Esophagus squamous epithelium (tissue), 5 donors: ENCODE measurements at places on chromosomes 6 and 20.

- no peaks in the 10 kb centered on the region for H3K27me3 ChIP-seq
- H3K27ac ChIP-seq, result no peak overlapping the region
- H3K36me3 ChIP-seq, result no peaks in the 10 kb centered on the region
- DNase-seq, result no peak
- H3K4me3 ChIP-seq, result no peak overlapping the region
These were observed 98.5 kb upstream of the SCGN start for GRCh38 chr6:25553502-25553901.

- H3K4me1 ChIP-seq, result no peaks in the 10 kb centered on the region
- no peak for DNase-seq
- H3K36me3 ChIP-seq, result no peaks in the 10 kb centered on the region
- no peaks in the 10 kb centered on the region for H3K27me3 ChIP-seq
- H3K27ac ChIP-seq, result no peak overlapping the region
These were observed 191.1 kb downstream of the EYA4 start for GRCh38 chr6:133432021-133432989.

- no peaks in the 10 kb centered on the region for H3K4me1 ChIP-seq
- H3K36me3 ChIP-seq, result no peaks in the 10 kb centered on the region
- no peaks in the 10 kb centered on the region for H3K27me3 ChIP-seq
- no peak for DNase-seq
These were observed 370.8 kb upstream of the JARID2 start for GRCh38 chr6:14874975-14875480.

GRCh38 chr20:13461849-13462458 lies 176.8 kb downstream of the TASP1 start:
- H3K27me3 ChIP-seq, result no peaks in the 10 kb centered on the region
- no peak for DNase-seq
- no peak overlapping the region for H3K27ac ChIP-seq
- H3K4me1 ChIP-seq, result no peaks in the 10 kb centered on the region
- H3K4me3 ChIP-seq, result no peak overlapping the region

- H3K27me3 ChIP-seq, result no peaks in the 10 kb centered on the region
- H3K27ac ChIP-seq, result no peak overlapping the region
- H3K4me3 ChIP-seq, result no peak overlapping the region
- DNase-seq, result no peak
- no peaks in the 10 kb centered on the region for H3K36me3 ChIP-seq
These were observed 316.0 kb downstream of the CLIC5 start for GRCh38 chr6:45699663-45700062.

DNA sequence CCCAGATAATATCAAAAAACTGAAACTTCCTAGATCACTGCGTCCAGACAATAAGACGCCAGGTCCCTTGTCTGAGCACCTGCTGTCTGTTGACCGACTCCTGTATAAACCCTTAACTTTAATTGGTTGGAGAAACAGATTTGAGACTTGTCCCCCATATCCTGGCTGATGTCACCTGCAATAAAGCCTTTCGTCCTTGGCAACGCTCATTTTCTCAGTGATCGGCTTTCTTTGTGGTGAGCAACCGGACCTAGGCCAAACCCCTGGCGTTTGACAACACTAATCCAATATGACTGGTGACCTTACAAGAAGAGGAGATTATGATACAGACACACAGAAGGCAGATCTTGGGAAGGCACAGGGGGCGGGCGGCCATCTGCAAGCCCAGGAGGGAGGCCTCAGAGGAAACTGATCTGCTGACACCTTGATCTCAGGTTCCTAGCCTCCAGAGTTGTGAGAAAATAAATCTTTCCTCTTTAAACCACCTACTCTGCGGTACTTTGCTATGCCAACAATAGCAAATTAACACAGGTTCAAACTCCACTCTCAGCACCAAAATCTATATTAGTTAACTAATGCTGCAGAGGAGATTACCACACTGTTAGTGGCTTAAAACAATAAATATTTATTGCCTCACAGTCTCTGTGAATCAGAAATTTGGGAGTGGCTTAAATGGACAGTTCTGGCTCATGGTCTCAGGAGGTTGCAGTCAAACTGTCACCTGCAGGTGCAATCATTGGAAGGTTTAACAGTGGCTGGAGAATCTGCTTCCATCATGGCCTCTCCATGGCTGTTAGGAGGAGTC lies 178.7 kb downstream of the OTOR start:
- H3K27me3 ChIP-seq, result no peaks in the 10 kb centered on the region
- no peak overlapping the region for H3K27ac ChIP-seq
- no peak for DNase-seq
- no peaks in the 10 kb centered on the region for H3K4me1 ChIP-seq
- no peak overlapping the region for H3K4me3 ChIP-seq

DNA sequence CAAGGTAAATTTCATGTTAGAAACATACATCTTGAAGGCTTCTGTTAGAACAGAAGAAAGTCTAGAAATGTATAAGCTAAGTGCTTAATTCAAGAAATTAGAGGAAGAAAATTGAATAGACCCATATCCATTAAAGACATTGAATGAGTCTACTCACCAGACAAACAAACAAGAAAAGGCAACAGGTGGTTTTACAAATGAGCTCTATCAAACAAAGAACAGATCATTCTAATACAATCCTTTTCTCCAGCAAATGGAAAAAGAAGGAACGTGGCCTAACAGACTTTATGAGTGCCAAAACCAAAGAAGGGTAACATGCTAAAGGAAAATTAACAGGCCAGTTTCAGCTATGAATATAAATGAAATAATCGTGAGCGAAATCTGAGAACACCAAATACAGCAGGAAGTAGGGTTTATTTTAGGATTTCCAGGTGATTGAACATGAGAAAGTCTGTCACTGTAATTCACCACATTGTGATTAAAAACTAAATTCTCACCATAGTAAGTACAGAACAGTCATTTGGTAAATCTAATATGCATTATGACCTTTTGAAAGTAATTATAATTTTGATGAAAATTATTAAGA lies 22.6 kb downstream of the MTHFD1L start:
- DNase-seq, result no peak
- no peak overlapping the region for H3K4me3 ChIP-seq
- no peak overlapping the region for H3K27ac ChIP-seq
- H3K27me3 ChIP-seq, result no peaks in the 10 kb centered on the region

DNA sequence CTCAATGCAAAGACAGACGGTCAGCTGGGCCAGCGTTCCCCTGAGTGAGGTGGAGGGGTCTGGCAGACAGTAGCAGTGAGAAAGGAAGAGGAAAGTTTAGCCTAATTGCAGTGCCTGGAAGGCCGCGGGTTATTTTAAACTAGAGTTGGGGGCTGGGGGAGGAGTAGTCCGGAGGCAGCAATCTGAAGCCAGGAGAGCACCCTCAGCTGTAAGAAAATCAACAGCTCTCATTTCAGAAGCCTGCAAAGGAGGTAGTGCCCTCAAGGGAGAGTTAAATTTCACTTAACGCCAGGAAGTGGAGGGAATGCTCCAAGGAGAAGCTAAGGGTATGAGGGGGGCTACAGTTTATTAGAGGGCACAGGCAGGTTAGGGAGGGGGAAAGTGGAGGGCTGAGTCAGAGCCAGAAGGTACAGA lies 26.9 kb downstream of the RING1 start:
- DNase-seq, result no peak
- H3K27me3 ChIP-seq, result peaks cover 7% of the 10 kb centered on the region
- no peaks in the 10 kb centered on the region for H3K36me3 ChIP-seq
- H3K4me1 ChIP-seq, result no peaks in the 10 kb centered on the region

DNA sequence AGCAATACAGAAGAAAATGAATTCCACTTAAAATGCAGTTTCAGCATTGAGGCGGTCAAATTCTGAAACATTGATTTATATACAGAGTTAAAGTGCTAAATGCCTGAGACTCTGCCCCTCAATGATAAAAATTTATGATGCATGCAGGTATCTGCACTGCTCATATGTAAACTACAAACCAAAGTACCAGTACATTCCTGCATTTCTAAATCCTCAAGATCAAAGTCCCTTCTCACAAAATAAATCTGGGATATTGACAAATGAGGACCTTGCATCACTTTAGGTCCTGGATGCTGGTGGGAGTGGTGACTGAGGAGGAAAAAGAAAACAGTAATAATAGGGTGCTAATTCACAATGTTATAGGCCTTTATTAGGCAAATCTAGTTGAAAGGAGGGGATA lies 101.9 kb downstream of the FIG4 start:
- no peak overlapping the region for H3K4me3 ChIP-seq
- no peak for DNase-seq
- peak overlapping the region; percentile 70 for H3K27ac ChIP-seq
- no peaks in the 10 kb centered on the region for H3K36me3 ChIP-seq

- no peak overlapping the region for H3K4me3 ChIP-seq
- H3K27ac ChIP-seq, result no peak overlapping the region
- H3K36me3 ChIP-seq, result no peaks in the 10 kb centered on the region
- DNase-seq, result no peak
- no peaks in the 10 kb centered on the region for H3K27me3 ChIP-seq
These were observed 307.5 kb downstream of the EYS start for GRCh38 chr6:65399355-65400084.

- no peak overlapping the region for H3K27ac ChIP-seq
- no peak for DNase-seq
- H3K4me3 ChIP-seq, result no peak overlapping the region
- H3K36me3 ChIP-seq, result peaks cover 39% of the 10 kb centered on the region
- peaks cover 30% of the 10 kb centered on the region for H3K4me1 ChIP-seq
These were observed 6.3 kb downstream of the BTN2A1 start for GRCh38 chr6:26464014-26464413.

GRCh38 chr20:51767867-51768758 lies at the start of gene ATP9A:
ATP9A (minus strand) TSS chr20:51768390; CDS start chr20:51768369, 21 bp downstream.
- no peaks in the 10 kb centered on the region for H3K36me3 ChIP-seq
- peak within 1 kb of the TSS; percentile 68 for H3K4me3 ChIP-seq
- H3K27ac ChIP-seq, result peak within 1 kb of the TSS; percentile 77
- peaks cover 3% of the 10 kb centered on the region for H3K4me1 ChIP-seq
- no peaks in the 10 kb centered on the region for H3K27me3 ChIP-seq

DNA sequence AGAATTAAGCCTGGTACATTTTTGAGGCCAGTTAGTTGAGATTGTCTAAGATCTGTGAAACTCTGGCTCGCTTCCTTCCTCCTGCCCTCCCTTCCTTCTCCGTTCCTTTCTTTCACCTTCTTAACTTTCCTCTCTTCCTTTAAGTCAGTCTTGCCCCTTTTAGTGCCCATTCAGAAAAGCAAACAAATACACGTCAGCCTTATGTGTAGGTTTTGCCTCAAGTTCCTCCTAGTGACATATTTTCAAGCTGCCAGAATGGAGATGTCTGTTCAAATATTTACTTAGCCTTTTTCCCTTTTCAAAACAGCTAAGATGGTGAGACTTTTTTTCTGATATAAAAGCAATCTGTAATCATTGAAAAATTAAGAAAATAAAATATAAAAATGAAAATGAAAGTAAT lies 178.4 kb downstream of the FARS2 start:
- H3K4me3 ChIP-seq, result no peak overlapping the region
- peaks cover 7% of the 10 kb centered on the region for H3K4me1 ChIP-seq

- no peak overlapping the region for H3K27ac ChIP-seq
- no peak for DNase-seq
- H3K36me3 ChIP-seq, result no peaks in the 10 kb centered on the region
- no peaks in the 10 kb centered on the region for H3K4me1 ChIP-seq
These were observed 80.7 kb downstream of the THBS2 start for GRCh38 chr6:169172946-169173345.

GRCh38 chr20:50819349-50819748 lies 24.5 kb downstream of the BCAS4 start:
- no peak overlapping the region for H3K27ac ChIP-seq
- DNase-seq, result no peak
- no peaks in the 10 kb centered on the region for H3K27me3 ChIP-seq
- H3K4me1 ChIP-seq, result no peaks in the 10 kb centered on the region
- H3K4me3 ChIP-seq, result no peak overlapping the region

DNA sequence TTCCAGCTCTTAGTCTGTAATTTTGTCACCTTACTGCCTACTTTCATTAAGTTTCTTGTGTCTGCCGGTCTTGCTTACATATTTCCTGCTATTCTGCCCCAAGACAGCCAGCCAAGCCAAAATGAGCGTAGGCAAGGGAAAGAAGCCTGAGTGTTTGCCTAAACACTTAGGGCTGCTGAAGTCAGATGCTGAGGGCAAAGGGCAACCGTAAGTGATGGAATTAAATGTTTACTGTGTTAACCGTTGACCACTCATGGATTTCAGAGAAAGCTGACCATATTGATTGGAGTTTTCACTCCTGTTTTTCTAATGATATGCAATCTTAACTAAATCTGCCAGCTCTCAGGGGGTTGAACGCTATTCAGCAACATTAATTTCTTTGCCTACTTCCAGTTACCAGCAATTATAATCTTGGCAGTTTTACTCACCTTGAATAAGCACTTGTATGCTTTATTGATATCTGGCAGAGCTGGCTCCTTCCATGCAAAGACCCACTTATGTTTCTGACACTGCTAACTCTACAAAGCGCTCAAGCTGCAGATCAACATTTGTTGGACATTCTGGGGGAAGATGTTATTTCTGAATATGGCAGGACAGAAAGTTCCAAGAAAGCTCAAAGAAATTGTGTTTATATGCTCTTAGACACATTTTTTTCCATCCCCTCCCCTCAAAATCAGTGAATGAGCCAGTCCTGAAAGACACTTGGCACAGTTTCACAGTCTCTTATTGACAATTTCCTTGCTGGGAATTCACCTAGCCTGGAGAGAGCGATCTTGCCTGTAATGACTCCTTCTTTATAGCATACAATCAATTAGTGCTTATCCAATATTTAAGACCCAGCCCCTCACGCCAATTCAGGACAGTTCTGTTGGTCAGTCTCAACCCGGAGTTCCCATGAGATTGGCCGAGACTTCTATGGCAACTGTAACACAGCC lies 183.8 kb downstream of the PLCB1 start:
- no peak for DNase-seq
- H3K27me3 ChIP-seq, result no peaks in the 10 kb centered on the region
- H3K4me1 ChIP-seq, result no peaks in the 10 kb centered on the region
- no peaks in the 10 kb centered on the region for H3K36me3 ChIP-seq
- no peak overlapping the region for H3K4me3 ChIP-seq

DNA sequence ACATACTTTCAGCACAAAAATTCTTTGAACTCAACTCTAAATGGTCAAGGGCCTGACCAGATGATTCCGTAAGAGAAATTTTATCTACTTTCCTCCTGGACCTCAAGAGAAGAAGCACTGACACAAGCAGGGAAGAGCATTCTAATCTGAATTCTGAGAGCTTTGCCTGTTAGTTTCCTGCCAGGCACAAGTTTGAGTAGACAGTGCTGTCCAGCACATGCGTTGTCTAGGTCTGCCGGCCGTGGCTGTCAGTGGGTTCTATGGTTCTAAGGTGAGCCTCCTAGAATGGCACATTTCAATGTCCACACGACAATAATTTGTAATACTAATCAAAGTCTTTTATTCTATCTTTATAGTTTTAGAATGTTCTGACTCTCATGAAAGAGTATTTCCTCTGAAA lies 91.9 kb downstream of the RFPL4B start:
- H3K27me3 ChIP-seq, result no peaks in the 10 kb centered on the region
- no peaks in the 10 kb centered on the region for H3K4me1 ChIP-seq
- DNase-seq, result no peak
- H3K4me3 ChIP-seq, result no peak overlapping the region
- no peaks in the 10 kb centered on the region for H3K36me3 ChIP-seq
- H3K27ac ChIP-seq, result no peak overlapping the region
